Aortic smooth muscle cell (primary cell): ENCODE measurements at places on chromosomes 11 and 22. TPM values are rescaled to one million over a fixed set of nuclear protein-coding genes. Genes with fewer than 3 reads are reported as not detected.

The PGA5 gene
- 0.13 TPM in 1 of 2 replicates, not detected in the other for total RNA-seq

The RNF121 gene
- 27.7 and 31.6 TPM in 2 replicates for total RNA-seq

The RGL4 gene
- total RNA-seq = not detected in 2 replicates

The AQP11 gene
- total RNA-seq = 0.40 and 0.56 TPM in 2 replicates

The RELT gene
- 1.8 and 3.0 TPM in 2 replicates for total RNA-seq
